ENCODE measurements at places on chromosomes 11 and 22.

- DNase-seq = peak; percentile 38
Observed at GRCh38 chr22:35430897-35431322, 31.0 kb downstream of the MCM5 start.

- peak; percentile 37 for DNase-seq
Observed at GRCh38 chr11:75022759-75023396, 34.1 kb downstream of the NEU3 start.

GRCh38 chr11:29261831-29262230, 755.0 kb downstream of the KCNA4 start:
- DNase-seq = no peak

- DNase-seq = no peak
Observed at GRCh38 chr11:95508219-95508890, 277.4 kb upstream of the SESN3 start.

DNA sequence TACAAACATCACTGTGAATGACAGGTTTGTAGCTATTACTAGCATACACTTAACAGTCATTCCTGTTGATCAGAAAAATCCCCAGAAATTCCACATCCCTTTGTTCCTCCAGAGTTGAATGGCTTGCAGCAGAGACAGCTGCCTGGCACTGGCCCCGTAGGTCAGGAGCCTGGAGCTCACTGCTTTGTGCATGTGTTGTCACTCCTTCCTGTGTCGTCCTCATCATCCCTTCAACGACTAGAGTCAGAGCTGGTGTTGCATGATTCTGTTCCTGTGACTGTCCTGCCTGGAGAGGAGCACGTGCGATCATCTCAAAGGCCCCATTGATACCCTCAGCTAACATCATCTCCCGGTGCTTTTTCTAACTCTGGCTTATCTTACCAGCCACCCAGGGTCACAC, 58.3 kb downstream of the LDLRAD3 start:
- DNase-seq = no peak

DNA sequence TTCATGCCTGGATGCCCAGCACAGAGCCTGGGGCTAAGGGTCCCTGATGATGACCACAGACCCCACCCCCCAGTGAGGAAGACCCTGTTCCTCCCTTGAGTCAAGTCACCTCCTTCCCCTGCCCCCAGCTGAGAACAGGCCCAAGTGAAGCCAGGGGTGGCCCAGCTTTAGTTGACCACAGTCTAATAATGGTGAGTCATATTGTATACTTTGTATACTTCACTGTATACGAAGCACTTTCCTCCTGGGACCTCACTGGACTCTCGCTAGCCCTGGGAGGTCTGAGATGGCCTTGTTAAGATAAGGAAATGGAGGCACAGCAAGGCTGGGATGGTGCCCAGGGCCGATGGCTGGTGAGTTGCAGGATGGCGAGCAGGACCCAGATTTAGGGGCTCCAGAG, 3.7 kb upstream of the FLRT1 start:
- DNase-seq = no peak

DNA sequence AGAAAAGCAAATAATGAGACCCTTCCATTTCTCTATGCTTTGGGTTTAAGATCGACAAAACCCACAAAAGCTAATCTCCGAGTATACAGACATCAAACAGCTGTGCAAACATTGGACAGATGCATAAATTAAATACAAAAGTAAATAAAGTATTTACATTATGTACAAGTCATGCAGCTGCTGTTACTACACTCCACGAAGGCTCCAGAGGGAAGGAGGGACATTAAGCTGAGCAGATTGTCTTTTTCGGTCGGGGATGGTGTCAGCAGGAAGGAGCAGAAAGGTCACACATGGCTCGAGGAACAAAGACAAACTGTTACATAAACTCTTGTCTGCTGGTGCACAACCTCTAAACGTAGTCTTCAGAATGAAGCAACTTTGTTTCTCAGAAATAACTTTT, 88.8 kb upstream of the BARX2 start:
- no peak for DNase-seq

DNA sequence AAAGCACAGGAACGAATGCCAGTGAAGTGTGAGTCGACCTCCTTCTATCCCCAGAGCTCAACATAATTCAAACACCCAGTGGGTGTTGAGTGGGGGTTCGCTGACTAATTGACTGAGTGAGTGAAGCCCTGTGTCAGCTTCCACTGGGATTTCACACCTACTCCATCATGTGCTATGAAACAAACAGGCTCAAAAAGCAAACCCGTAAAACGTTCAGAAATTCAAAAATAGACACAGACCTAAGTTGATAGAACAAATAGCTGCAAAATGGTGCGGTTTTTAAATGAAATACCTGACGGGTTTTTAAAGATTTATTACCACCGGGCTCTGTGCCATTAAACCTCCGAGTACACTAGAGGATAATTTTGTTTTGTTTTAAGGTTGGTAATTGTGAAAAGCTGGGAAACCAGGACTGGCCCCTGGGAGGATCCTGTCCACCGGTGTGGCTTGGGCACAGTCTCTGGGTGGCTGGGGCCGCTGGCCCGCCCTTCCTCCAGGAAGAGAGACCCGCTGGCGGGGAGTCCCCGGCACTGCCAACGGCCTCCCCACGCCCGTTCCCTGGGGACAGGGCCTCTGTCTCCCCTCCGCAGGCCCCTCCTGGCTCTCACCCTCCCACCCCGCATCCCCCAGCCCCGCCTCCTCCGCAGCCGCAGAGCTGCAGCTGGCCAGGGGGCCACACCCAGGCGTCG, 13.6 kb downstream of the KCNJ5 start:
- no peak for DNase-seq

DNA sequence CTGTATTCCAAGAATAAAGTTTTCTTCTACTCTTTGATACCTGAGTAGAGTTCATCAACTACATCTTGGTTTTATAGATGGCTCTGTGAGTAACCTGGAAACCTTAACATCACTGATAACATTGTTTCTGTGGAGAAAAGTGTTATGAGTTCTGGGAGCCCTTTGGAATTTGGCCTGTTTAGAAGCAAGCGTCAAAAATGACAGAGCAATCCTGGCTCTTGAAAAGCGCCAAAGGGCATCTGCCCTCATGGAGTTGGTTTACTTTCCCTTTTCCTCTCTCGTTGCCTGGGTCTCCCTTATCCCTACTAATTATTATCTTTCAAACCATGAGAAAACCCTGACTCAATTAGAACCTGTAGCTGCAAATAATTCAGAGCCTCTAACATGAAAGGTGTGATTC, 140.1 kb downstream of the DBX1 start:
- DNase-seq = no peak

- DNase-seq = no peak
Observed at GRCh38 chr11:1571760-1572196, 293 bp downstream of the DUSP8 start.

- no peak for DNase-seq
Observed at GRCh38 chr22:27483095-27483785, 318.3 kb downstream of the MN1 start.

GRCh38 chr11:116400081-116400480, 372.7 kb downstream of the BUD13 start:
- DNase-seq = no peak

GRCh38 chr11:67571443-67571842, 12.2 kb upstream of the GSTP1 start:
- DNase-seq = no peak

DNA sequence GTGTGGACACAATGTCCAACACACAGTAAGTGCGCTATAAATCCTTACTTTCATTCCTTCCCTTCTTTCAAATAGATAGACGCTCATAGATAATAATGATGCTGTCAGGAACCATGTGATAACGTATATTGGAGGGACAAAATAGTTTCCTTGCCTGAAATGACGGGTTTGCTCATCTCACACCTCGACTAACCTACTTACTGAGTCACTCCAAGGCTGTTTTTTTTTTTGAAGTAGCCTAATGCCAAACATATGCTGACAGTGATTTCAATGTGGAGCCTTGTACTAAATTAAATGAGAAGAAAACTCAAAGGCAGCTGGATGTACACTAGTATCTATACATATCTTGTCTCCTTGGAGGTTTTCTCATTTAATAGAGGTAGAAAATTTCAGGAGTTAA, 400.5 kb downstream of the NELL1 start:
- DNase-seq = no peak

DNA sequence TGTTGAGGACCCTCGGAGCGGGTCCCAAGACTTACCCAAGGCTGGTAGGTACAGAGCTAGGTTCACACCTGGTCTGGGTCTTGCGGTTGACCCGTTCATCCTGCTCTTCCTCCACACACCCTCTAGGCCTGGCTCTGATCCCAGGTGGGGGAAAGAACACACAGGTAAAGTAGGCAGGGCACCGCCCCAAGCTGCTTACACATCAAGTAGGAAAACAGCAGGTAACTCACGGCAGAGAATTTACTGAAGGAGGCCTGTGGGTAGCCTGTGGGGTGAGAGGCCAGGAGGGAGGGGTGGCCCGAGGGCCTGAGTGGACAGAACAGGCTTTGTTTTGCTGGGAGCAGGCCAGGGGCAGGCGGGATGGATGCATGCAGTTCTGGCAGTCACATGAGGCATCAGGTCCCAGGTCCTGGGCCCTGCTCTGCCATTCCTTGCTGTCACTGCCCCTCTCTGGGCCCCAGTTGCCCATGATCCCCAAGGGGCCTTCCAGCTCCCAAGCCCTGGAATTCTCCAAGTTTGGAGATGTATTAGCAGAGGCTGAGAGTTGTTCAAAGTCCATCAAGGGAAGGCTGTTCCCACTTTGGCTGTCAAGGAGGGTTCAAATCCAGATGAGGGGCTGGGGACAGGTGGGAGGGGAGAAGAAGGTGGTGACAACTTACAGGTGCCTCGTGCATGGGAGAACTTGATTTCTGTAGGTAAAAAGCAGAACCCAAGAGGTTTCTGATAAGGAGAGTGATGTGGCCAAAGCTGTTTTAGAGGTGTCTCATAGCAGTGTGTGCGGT, 5.7 kb downstream of the TSKU start:
- DNase-seq = no peak

GRCh38 chr11:63508009-63508408, 2.1 kb downstream of the LGALS12 start:
- DNase-seq = no peak

- no peak for DNase-seq
Observed at GRCh38 chr11:65416841-65417701, 5.5 kb upstream of the NEAT1 start.

GRCh38 chr22:29310065-29310862, 3.8 kb downstream of the GAS2L1 start:
- DNase-seq = no peak

GRCh38 chr22:45698094-45698493, 26.5 kb downstream of the ATXN10 start:
- no peak for DNase-seq

DNA sequence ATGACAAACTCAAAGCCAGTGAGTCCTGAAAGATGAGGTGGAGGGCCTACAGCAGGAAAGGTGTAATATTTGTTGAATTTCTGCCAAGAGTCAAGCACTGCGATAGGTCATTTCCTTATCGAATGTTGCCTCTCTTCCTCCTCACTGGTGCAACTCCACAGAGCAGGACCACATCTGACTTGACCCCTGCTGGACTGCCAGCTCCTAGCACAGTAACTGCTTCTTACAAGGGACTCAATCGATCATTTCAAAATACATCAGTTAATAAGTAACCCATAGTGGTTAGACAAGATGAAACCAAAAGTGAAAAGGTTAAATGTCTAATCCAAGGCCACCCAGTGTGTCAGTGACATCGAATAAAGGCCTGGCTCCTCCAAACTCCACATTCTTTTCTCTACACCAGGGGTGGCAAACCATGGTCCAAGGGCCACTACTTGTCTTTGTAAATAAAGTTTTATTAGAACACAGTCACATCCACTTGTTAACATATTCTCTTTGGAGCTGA, 98.5 kb upstream of the CSNK2A3 start:
- no peak for DNase-seq

DNA sequence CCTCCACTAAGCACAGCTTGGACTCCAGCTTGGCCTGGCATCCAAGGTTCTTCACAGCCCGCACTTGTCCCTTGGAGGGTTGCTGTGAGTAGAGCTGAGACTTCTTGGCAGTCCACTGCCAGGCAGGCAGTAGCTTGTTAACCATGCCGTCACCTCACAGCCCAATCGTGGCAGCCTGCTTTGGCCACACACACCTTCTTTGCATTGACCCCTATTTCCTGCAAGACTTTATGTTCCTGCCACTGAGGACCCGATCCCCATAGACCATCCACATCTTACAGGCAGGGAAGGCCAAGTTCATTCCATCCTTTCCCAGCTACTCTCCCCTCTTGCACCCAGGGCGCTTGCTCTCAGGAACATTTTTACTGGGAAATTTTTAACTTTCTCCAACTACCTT, 2.5 kb upstream of the PYGM start:
- no peak for DNase-seq

GRCh38 chr22:36565686-36566085, 36.7 kb upstream of the EIF3D start:
- DNase-seq = no peak

DNA sequence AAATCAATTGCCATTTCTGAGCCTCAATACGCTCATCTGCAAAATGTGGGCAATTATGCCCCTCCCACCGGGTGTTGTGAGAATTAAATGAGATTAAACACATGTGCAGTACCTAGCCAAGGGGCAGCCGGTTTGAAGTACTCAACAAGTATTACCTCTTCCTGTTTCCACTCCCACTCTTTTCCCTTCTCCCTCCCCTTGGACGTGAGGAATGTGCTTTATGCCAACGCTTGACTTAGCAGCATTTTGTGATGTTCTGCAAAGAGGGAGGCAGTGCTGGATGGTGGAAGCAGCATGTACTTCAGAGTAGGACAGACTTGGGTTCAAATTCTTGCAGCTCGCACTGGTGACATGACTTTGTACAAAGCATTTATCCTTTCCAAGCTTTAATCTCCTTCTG, 306.0 kb downstream of the BUD13 start:
- no peak for DNase-seq

DNA sequence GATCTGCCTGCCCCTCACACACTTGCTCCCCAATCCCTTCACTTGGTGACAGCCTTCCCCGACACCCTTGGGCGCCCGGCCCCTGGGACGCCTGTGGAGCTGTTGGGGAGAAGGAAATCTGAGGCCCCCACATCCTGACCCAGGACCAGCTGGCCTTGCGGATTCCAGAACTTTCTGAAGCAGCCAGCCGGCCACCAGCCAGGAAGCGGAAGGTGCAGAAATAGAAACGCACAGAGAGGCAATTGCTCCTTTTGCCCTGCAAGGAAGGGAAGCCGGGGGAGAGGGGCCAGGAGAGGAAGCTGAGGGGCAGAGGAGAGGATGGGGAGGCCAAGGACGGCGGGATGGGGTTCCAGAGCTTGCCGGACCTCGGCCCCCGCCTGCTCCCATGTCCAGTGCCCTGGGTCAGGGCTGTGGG, 66.7 kb upstream of the LINC01488 start:
- DNase-seq = no peak

DNA sequence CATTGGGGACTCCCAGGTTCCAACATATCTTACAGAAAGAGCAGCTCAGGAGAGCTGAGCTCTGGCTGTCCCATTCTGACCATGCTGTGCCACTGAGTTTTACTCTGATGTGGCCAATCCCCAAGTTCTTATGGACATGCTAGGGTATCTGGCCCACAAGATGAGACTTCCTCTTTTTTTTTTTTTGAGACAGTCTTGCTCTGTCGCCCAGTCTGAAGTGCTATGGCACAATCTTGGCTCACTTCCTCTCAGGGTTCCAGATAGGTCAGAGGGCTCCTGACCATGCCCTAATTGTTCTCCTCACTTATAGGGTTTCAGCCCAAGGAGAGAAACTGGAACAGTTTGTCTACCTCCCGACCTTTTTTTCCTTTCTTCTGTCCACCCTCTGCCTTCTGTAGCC, 152.3 kb upstream of the CCDC90B start:
- no peak for DNase-seq

GRCh38 chr11:107139396-107139795, 121.1 kb upstream of the GUCY1A2 start:
- no peak for DNase-seq

- no peak for DNase-seq
Observed at GRCh38 chr11:1864831-1865665, 12.2 kb downstream of the LSP1 start.
